GM12878 (cell line): ENCODE measurements at places on chromosomes 1 and 21.

DNA sequence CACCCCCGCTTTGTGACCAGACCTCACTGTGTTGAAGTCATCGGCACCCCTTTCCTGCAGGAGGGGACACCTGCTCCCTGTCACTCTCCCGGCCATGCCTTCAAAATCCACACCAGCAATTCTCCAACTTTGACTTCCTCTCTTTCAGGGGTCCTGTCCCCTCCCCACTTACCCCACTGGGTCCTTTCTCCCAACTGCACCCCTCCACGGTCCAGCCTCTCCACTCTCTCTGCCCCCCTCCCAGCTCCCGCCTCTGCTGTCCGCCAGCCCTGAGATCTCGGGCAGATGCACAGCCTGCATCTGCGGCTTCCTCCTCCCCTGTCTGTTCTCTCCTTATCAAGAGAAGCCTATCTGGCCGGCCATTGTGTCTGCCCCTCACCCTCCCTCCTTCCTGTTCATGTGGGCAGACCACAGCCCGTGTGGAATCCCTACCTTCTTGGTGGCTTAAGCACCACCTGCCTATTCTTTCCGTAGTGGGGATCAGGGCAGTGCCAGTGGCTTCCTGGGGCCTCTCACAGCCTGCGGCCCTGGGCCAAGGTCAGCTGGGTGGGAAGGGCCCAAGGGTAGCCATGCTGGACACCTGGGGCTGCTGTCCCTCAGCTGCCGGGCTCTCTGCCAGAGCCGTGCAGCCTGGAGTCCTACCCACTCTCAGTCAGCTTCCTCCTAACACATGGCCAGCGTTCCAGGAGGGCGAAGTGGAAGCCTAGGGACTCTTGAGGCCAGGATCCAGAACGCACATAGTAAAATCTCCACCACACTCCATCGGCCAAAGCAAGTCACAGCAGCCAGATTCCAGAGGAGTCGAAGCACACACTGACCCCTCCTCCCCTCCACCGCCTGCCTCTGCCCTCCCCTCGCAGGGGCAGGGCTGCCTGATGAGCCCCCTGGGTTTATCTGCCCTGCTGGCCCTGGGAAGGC lies 5.1 kb upstream of the HES4 start:
- DNase-seq: no peak

DNA sequence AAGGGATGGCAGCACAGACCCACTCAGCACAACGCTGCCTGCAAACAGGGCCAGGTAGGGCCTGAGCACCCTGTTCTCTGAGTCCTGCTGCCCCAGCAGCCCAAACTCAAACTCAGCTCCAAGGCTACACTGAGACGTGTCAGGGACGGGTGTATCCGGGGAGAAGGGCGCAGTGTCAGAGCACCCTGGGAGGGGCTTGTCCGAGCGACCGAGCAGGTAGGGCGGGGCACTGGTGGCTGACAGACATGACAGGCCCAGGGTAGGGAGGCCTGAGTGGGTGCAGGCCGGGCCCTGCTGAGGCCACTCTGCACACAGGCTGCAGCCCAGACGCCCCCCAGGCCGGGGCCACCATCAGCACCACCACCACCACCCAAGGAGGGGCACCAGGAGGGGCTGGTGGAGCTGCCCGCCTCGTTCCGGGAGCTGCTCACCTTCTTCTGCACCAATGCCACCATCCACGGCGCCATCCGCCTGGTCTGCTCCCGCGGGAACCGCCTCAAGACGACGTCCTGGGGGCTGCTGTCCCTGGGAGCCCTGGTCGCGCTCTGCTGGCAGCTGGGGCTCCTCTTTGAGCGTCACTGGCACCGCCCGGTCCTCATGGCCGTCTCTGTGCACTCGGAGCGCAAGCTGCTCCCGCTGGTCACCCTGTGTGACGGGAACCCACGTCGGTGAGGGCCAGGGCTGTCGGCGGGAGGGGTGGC lies 5.5 kb downstream of the SCNN1D start:
- no peak for DNase-seq

- DNase-seq: no peak
Observed at GRCh38 chr1:27522432-27523336, 32.7 kb upstream of the WASF2 start.

DNA sequence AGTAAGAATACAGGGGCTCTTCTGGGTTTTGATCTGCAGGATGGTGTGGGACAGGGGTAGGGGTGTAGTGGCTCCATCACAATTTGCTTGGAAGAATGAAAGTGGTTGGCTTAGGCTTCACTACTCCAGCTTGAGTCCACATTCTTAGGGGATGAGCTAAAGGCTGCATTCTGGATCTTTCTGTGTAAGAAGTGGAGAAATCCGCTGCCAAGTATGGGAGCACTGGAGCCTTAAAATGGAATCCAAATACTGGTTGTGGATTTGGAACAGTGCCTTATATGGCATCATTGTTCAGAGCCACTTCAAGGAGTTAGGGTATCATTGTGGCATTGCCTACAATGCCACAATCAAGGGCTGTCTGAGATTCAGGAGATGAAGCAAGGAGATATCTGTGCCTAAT lies 187.1 kb downstream of the LMO4 start:
- no peak for DNase-seq
